ENCODE measurements at places on chromosomes 7 and 10.

DNA sequence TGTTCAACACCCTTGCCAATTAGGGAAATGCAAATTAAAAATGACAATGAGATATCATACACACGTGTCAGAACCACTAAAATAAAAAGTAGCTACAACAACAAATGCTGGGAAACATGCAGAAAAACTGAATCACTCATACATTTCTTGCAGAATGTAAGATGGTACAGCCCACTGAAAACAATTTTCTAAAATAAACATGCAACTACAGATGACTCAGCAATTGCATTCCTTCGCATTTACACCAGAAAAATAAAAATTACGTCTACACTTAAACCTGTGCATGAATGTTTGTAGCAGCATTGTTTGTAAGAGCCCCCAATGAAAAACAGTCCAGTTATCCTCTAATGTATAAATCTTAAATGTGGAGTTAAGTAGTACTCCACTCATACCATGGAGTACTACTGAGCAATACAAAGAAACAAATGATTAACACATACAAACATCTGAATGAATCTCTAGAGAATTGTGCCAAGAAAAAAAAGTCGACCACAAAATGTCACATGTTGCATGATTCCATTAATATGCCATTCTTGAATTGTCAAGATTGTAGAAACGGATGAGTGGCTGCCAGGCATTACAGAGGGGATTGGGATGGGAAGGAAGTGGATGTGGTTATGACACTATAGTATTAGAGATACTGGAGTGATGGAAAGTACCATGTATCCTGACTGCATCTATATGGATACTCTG, 134.6 kb upstream of the NPSR1 start:
- DNase-seq, result no peak

GRCh38 chr7:105826143-105826542, 50.3 kb downstream of the ATXN7L1 start:
- DNase-seq, result no peak

DNA sequence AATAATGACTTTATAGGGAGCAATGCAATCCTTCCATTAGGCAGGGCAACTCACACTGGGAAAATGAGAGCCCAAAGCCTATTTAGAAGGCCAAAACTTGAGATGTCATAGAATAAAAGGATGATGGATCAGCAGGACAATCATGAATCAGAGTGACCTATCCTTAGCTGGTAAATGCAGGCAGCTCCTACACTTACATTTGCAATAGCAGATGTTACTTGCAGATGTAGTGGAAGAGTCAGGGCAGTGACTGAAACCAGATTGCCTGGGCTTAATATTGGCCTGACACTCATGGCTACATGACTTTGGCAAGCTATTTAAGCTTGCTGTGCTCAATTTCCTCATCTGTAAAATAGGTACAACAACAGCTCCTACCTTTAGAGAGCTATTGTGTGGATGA, 98.7 kb downstream of the PRTFDC1 start:
- no peak for DNase-seq

- peak; percentile 65 for DNase-seq
Observed at GRCh38 chr10:28991333-28992270, 297.3 kb upstream of the LYZL1 start.

DNA sequence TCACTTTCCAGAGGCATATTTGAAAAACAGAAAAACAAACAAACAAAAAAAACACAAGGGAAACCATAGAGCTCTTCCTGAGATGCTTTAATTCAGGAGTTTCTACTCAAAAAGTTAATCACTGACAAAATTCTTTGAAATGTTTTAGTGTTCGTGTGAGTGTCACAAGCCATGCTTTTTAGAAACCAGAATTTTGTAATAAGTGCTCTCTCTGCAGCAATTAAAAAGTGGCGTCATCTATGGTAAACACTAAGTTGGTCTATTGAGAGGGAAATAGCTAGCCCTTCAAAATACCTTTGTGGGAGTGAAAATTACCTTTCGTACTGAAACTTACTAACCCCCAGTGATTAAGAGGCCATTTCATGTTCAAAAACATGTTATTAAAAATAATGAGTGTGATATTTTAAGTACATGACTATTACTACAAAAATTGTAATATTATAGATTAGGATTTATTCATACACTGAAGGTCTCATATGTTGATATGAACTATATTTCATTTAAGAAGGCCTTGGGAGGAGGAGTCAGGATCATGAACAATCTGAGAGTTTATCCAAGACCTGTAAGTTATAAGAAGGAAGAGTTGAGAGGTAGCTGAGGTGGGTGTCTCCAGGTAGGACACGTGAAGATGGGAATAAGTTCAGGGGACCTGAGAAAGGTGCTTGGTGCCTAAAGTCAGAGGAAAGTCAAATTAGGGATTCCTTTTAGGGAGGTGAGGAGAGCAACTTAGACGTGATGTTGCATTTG, 94.6 kb downstream of the PPP1R9A start:
- no peak for DNase-seq

- DNase-seq, result peak; percentile 42
Observed at GRCh38 chr10:68156373-68157185, 47.3 kb downstream of the MYPN start.

GRCh38 chr10:21297603-21298383, 227.7 kb downstream of the SKIDA1 start:
- DNase-seq, result no peak

GRCh38 chr10:11553773-11554381, 57.6 kb downstream of the USP6NL start:
- DNase-seq, result no peak

DNA sequence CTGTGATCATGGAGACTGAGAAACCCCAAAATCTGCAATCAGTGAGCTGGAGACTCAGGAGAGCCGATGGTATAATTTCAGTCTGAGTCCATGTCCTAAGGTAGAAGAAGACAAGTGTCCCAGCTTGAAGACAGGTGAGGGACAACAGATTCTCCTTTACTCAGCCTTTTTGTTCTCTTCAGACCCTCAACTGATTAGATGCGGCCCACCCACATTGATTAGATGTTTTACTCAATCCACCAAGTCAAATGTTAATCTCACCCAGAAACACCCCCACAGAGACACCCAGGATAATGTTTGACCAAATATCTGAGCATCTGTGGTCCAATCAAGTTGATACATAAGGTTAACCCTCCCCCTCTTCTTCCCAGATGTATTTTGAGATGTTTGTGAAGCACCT, 131.2 kb downstream of the PFKFB3 start:
- no peak for DNase-seq

GRCh38 chr7:26787701-26788100, 76.7 kb downstream of the SKAP2 start:
- no peak for DNase-seq

All from H9 (cell line).